ENCODE measurements at places on chromosomes 3 and 15. TPM values are rescaled to one million over a fixed set of nuclear protein-coding genes. Genes with fewer than 3 reads are reported as not detected.

PLA2G4E gene
- total RNA-seq: not detected

SLC49A4 gene
- 13.8 TPM for total RNA-seq

TEX55 gene
- not detected for total RNA-seq

VEPH1 gene
- not detected for total RNA-seq

RHCG gene
- not detected for total RNA-seq

CNTN6 gene
- not detected for total RNA-seq

HEMK1 gene
- 12.2 TPM for total RNA-seq

ANKUB1 gene
- total RNA-seq: not detected

RASGRF1 gene
- total RNA-seq: 2.5 TPM

Measured in HT-29 (cell line).